ENCODE measurements at places on chromosomes 3 and 15.

- DNase-seq, result no peak
Observed at GRCh38 chr3:55085231-55085630, 157.4 kb upstream of the LRTM1 start.

DNA sequence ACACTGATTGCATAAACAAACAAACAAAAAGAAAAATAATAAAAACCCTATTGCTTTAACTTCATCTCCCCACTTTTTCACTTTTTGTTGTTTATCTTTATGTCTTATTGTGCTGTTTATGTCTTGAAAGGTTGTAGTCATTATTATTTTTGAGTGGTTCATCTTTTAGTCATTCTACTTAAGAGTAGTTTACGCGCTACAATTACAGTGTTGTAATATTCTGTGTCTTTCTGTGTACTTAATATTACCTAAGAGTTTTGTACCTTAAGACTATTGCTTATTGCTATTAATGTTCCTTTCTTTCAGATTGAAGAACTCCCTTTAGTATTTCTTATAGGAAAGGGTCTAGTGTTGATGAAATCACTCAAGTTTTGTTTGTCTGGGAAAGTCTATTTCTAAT, 28.1 kb downstream of the TM4SF18 start:
- DNase-seq, result no peak

DNA sequence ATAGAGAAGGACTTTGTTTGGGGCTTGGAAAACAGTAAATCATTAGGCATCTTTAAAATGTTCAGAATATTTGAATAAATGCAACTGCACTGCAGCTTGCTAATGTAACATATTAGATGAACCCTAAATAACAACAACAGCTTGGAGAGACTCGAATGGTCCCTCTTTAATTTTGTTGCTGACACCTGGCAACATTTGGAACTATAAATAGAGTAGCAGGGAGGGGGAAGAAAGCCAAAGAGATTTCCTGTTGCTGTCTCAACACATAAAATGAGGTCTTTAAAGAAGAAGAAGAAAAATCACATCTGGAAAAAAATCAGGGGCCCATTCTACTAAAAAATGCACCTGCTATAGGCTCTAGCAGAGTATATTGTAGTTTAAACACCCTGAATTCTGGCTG, 49.9 kb upstream of the DPPA4 start:
- no peak for DNase-seq

- DNase-seq, result no peak
Observed at GRCh38 chr3:53764026-53764775, 82.0 kb downstream of the CHDH start.

GRCh38 chr15:79513940-79514339, 81.8 kb downstream of the MINAR1 start:
- DNase-seq, result no peak

- DNase-seq, result no peak
Observed at GRCh38 chr3:147421184-147421912, 12.2 kb downstream of the ZIC1 start.

All from activated CD8-positive, alpha-beta memory T cell treated with anti-CD3 and anti-CD28 coated beads for 4 hours (primary cell).